ENCODE measurements at places on chromosomes 5 and 9.

DNA sequence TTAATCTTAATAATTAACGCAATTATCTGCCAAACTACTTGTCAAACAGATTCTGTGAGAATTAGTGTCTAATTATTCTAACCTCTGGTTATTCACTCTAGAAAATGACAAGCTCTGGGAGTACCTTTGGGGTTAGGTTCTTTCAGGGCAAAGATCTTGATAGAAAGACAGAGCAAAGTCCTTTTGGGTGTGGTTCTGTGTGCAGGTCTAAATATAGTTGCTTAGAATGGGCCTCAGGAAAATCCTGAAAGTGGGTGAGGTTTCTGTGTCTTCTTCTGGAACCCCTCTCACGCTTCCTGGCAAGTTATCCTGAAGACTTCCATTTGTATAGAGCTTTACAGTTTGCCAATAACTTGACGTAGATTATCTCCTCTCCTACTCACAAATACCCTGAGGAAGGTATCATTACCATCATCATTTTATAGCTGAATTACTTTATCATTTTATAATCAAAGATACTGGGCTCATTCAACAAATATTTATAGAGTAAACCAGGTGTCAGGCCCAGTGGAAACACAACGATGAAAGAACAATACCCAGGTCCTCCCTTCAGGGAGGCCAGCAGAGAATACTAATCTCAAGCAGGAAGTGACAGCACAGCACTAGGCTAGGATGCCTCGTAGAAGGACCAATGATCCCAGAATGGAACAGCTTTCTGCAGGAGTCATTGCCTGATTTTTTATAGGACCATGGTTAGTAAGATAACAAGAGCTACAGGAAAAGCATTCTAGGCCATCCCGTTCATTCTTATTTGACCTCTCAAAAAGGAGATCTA lies 27.6 kb upstream of the LHFPL2 start:
- no peak for DNase-seq

GRCh38 chr5:133438487-133438886 lies 173.9 kb downstream of the FSTL4 start:
- no peak for DNase-seq

DNA sequence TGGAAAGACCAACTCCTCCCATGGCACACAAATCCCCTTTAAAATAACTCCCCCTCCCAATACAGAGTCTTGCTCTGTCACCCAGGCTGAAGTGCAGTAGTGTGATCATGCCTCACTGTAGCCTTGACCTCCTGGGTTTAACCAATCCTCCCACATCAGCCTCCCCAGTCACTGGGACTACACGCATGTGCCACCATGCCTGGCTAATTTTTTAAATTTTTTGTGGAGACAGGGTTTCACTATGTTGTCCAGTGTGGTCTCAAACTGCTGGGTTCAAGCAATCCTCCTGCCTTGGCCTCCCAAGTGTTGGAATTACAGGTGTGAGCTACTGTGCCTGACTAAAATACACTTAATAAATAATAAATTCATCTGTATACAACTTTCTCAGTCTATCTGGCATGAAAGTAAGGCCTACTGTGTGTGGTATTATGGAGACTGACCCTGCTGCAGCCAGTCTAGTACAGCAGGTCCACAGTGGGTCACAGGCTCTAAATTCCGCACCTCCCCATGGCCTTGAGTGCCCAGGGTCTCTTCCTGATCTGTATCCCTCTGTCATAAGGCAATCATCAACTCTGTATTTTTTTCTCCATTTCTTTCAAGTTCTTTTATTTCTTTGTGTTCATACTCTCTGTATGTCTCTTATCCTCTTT lies 169.4 kb downstream of the MAPKAP1 start:
- DNase-seq = no peak

- no peak for DNase-seq
Observed at GRCh38 chr5:138444774-138445546, 6.1 kb downstream of the REEP2 start.

- no peak for DNase-seq
Observed at GRCh38 chr5:50702615-50703366, 36.4 kb downstream of the PARP8 start.

- DNase-seq = no peak
Observed at GRCh38 chr5:111615054-111615453, 102.7 kb upstream of the STARD4 start.

DNA sequence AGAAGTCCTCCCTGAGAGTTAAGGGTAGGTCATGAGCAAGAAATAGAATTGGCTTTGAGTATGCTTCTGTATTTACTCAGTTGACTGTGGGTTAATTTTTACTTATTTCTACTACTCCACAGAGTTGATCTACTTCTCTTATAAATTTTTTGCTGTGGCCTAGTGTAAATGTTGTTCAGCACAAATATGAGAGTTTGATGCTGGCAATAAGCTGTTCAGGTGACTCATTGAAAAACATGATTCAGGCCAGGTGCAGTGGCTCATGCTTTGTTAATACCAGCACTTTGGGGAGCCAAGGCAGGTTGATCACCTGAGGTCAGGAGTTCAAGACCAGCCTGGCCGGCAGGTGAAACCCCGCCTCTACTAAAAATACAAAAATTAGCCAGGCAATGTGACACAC lies 4.5 kb upstream of the CDK7 start:
- DNase-seq = no peak

- DNase-seq = no peak
Observed at GRCh38 chr5:41482715-41483114, 27.7 kb downstream of the PLCXD3 start.

GRCh38 chr5:53970475-53970874 lies 339.9 kb downstream of the ARL15 start:
- no peak for DNase-seq

DNA sequence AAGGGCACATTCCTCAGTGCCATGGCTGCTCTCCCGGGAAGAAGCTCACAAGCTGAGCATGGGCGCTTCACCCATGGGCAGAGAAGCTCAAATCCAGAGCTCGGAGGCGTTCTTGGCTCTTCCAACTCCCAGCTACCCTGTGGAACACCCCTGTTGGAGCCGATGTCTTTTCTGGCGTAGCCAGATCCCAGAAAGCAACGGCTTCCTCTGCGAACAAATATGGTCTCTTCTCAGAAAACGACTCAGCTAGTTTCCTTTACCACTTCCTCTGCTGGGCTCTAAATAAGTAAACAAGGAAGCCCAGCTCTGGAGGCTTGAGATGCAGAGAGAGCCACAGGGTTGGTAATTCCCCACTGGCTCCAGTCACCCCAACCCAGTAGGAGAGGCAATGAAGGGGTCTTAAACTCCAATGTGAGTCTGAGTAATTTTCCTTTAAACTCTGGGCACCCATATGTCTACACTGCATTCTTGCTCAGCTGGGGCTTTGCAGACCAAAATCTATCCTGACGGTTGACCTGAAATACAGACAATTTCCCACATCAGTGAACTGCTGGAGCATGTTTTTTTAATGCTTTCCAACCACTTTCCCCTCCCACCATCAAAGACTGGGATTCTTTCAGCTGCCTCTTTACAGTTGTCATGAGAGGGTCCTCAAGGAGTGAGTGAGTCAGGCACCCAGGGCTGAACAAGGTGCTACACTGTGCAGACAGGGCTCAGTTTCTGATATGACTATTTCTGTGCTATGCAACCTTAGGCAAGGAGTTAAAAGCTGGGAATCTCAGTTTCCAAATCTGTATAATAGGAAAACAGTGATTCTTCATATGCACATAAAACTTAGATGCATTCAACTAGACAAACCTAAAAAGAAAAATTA lies at the start of gene LCP2:
TSS of gene LCP2 (minus strand) at position 189 of the 874 bp plus-strand sequence. CDS start at position 23, 166 bp downstream.
- DNase-seq = no peak

- DNase-seq = no peak
Observed at GRCh38 chr5:12316812-12317211, 412.6 kb upstream of the CTNND2 start.

- no peak for DNase-seq
Observed at GRCh38 chr9:74960561-74960960, 7.8 kb upstream of the C9orf40 start.

GRCh38 chr9:36268007-36268427 lies 9.8 kb upstream of the GNE start:
- DNase-seq = no peak

GRCh38 chr5:176775409-176775808 lies 35.0 kb upstream of the UNC5A start:
- DNase-seq = no peak

DNA sequence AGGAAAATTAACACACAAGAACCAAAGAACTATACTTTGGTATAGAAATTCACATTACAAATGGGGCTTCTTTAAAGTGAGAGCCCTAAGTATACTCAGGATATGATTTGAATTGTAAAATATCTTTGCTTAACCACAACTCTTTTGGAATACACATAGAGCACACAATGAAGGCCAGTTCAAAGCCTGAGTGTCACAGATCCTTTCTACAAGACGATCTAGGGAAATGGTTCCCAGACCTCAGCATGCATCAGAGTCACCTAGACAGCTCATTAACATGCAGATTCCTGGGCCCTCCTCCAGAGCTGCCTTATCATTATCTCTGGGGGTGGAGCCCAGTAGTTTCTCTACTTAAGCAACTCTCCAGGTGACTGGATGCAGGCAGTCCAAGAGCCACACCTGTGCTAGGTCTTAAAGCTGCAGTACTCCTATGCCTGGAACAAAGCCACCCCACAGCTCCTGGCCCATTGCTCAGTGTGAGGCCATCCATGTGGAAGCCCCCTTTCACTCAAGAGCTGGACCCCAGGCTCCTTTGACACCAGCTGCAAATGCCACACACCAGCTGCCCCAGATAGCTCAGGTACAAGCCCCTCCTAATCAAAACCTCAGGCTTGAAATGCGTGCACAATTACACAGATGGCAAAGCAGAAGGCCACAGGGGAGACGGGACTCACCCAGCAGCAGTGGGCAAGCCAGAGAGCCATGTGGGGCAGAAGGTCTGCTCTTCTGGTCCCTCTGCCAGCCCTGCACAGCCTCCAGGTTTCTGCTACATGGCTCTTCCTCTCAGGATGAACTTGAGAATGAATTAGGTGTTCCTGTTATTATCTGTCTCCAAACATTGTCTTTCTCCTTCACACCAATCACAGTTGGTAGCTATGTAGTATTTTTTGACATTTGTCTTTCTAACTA lies 106.1 kb downstream of the SH3TC2 start:
- no peak for DNase-seq

DNA sequence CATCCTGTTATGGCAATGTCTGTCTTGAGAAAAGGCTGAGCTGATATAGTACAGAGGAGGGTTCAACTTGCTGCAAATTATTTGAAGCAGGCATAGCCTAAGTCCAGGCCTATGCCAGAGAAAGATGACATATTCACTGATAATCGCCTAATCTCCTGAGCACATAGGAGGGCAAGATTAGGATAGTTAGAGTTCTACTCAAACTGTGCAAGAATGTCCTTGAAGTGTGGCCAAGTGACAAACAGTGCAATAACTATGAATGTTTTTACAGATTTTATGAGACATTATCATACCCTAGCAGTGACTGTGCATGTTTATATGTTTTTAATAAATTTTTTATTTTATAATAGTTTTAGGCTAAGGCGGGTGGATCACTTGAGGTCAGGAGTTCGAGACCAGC lies 96.2 kb downstream of the TSSK1B start:
- no peak for DNase-seq

DNA sequence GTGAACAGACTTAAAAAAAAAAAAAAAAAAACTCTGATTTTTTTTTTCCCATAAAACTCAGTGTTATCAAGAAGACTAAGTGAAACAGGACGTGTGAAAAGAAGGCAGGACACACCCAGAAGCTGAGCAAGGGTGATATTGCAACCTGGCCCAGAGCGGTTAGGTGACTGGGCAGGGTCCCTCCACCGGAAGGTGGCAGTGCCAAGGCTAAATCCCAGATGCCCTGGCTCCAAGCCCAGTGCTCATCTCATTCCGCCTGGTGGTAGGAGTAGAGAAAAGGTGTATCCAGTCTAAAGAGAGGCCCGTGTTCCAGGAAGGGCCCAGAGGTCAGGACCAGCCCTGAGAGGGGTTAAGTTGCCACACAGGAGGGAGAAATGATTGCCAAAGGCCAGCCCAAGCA lies 51.5 kb upstream of the SAP30L start:
- no peak for DNase-seq

Measured in HAP-1 (cell line).